Activated T-cell treated with anti-CD3 and anti-CD28 coated beads, Interleukin-2, amount 50 U/mL, for 48 hours (primary cell): ENCODE measurements at places on chromosomes 2 and 18.
A peak's percentile ranks its signal among the peaks of the same experiment; 100 is the strongest.

DNA sequence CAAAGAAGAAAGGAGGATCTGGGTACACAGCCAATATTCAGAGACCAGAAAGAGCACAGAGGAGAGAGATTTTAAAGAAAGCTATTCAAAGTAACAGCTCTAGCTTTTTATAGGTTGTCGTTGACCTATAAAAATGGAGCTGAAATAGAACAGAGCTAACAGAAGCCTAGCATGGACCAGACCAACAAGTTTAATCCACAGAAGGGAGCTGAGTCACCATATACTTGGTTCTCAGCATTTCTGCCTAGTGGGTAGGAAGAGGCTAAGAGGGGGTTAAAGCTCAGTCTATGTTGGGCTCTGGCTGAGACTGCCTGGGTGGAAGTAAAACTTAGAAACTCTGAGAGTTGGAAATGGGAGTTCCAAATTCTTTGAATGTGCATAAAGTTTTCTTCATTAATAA is 678.0 kb upstream of the CDH2 start:
- DNase-seq: no peak

DNA sequence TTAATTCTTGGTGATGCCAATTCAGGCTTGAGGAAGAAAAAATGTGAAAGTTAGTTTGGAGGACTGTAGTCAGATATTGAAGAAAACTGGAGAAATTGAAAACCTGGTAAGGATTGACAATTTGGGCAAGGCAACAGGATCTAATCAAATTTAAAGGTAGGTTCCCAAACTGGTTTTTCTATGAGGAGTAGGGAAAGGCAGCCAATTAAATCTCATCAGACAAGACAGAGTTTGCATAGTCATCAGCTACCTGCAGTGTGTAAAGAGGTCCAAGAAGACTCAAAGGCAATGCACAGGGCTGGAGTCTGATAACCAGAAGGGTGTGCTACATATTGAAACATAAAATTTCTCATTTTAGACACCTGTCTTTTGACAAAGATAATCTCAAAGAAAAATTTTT is 16.0 kb upstream of the CAB39 start:
- no peak for DNase-seq

- no peak for DNase-seq
Observed at GRCh38 chr2:181140414-181140813, 160.0 kb downstream of the UBE2E3 start.

DNA sequence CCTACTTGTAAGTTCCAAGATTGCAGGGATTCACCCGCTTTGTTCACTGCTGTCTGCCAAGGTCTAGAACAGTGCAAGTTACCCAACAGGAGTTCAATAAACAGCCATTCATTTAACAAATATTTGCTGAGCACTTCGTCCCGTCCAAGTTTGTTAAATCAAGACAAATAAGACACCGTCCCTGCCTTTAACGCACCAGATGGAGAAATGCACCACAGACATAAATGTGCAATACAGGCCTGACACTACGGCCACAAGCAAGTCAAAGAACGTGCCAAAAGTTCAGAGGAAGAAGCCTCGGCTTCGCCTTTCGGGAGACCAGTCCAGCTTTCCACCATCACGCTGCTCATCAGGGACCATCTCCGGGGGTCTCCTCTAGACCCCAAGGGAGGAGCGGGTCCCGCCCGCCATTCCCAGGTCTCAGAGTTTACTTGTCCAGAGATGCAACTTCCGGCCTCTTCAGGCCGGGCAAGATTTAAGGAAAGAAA is 429 bp downstream of the C2orf76 start:
- DNase-seq: no peak

- DNase-seq: no peak
Observed at GRCh38 chr2:42059261-42059898, 11.6 kb downstream of the PKDCC start.

DNA sequence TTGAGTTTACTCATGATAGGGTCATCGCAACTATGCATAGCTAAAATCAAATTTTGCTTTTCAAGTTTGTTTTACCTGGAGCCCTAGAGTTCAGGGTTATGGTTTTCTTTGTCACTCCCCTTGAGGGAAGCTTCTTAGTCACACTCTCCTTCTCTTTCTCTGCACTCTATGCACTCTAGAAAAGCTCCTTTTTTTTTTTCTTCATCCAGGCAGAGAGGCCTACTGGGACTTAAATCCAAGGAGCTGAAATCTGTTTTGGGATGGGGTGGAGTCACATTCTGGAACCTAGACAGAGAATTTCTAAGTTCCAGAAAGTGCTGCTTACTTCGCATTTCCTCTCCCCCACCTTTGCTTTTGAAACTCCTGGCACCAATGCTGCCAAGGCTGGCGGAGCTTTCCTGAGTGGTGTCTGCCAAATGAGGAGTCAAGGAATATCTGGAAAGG is 19.1 kb upstream of the IL18R1 start:
- no peak for DNase-seq

GRCh38 chr2:71101656-71102055 is 28.4 kb downstream of the MCEE start:
- DNase-seq: no peak

DNA sequence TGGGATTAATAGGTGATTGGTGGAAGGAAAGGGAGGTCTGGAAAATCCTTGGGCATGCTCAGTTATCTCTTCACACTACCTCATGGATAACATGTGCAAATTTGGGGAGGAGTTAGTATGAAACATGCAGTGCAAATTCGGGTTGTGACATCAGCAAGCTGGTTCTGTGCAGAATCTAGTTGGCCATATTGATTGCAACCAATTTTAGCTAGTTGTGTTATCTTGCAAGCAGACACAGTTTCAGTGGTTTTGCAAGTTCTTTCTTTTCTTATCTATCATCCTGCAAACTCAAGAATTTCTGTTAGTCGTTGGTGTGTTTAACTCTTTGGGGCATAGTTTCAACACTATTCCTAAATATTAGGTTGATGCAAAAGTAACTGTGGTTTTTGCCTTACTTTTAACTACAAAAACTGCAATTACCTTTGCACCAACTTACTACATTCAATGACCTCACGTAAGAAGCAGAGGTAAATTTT is 135.4 kb downstream of the PTH2R start:
- DNase-seq: no peak

GRCh38 chr2:204470178-204470620 is 75.1 kb upstream of the PARD3B start:
- no peak for DNase-seq

DNA sequence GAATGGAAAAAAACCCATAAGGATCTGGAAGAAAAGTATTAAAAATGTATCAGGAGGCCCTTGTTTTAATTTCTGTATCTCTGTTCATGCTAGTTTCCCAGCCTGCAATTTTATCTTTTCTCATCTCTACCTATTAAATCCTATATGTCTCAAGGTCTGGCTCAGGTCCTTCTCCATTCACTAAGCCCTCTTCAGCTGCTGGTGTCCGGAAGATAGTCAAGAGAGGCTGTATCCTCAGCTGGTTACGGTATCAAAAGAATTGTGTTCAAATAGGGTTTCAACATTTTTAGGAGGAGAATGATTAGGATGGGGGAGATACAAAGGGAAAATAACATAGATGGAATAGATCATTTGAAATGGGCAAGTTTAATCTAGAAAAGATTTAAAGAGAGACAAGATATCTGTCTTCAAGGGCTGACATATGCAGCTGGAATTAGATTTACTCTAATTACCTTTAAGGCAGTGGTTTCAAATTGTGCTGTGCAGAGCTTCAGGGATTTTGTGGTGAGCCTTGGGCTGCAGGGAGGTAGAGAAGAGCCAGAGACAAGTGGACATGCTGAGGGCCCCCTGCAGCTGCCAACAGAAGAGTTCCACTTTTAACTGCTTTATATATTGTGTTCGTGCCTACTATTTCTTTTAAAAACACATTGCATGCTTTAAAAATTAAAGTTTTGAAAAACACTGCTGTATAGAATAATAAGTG is 24.1 kb downstream of the GREB1L start:
- no peak for DNase-seq

- no peak for DNase-seq
Observed at GRCh38 chr18:79476918-79477571, 81.3 kb downstream of the NFATC1 start.

DNA sequence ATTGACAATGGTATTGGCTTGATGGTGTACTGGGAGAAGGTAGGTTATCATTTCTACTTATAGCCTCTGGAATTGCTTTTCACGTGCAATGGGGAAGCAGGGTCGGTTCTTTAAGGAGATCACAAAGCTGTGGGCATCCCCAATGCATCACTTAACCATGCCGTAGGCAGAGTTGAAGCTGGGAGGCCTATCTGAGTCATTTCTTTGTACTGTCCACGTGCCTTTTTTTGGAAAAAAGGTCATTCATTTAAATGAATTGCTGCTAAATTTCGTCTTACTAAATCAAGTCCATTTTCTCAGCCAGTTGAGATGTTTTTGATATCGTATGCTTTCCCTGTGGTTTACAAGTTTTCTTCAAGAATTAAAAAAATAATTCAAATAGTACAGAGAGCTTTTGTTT is 17.2 kb upstream of the GYPC start:
- DNase-seq: no peak

DNA sequence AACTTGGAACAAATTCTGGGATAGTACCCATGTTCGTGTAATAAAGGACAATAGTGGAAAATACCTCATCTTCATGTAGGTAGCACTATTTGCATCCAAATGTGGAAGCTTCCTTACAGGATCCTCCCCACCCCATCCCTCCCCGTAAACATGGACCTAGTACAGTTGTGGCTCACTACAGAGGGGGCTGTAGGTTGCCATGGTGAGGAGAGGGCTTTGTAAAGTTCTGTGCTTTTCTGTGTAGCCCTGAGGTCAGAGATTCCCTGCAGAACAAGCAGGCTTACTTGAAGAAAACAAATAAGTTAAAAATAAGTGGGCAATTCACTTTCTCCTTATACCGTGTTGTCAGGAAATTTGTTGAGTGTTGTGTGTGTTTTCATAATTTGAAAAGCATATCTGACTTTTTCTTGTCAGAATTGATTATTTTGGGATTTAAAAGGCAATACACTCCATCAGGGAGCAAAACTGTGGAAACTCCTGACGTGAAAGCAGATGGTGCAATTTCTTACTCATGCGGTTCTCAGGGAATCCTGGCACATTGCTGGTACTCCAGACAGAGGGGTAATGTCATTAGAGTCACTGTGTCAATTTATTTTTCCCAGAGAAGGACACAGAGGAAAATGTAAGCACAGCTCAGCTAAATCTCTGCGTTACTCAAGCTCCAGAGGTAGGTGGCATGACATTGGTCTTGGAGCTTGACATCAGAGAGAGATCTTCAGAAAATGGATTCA is 174.2 kb upstream of the LHCGR start:
- no peak for DNase-seq

DNA sequence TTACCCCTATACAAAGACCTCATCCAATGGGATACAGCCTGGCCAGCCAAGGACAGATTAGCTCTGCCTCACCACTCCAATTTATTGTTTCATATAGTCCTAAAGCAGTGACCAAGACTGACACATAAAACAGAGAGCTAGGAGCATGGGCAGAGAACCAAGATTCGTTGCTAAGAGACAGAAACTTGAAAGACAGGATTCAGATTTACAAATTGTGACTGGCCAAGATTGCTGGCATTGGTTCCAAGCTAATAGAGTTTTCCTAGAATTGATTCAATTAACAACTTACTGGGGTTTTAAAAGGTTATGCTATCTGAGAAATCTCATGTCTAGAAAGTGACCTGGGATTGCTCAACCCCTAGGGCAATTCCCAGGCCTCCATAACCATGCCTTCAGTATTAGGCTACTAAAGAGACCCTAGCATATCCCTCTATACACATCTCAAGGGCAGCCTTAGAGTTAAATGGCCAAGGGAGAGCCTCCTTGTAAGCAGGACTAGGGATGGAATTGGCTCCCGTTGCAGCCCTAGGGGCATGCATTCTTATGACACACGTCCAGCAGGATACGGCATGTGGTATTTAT is 75.6 kb downstream of the ICOS start:
- DNase-seq: no peak

- DNase-seq: peak; percentile 75
Observed at GRCh38 chr2:159903443-159904126, 105.6 kb upstream of the CD302 start.

DNA sequence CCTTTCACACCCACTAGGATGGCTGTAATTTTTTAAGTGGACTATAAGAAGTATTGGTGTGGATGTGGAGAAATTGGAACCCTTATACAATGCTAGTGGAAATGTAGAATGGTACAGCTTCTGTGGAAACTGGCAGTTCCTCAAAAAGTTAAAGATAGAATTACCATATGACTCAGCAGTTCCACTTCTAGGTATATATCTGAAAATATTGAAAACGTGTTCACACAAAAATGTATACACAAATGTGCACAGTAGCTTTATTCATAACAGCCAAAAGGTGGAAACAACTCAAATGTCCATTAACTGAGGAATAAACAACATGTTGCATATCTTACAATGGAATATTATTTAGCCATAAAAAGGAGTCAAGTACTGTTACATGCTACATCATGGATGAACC is 17.7 kb downstream of the TANK start:
- no peak for DNase-seq

- no peak for DNase-seq
Observed at GRCh38 chr2:74835831-74836674, 2.1 kb downstream of the HK2 start.

GRCh38 chr2:210072922-210073509 is 70.6 kb downstream of the RPE start:
- no peak for DNase-seq

DNA sequence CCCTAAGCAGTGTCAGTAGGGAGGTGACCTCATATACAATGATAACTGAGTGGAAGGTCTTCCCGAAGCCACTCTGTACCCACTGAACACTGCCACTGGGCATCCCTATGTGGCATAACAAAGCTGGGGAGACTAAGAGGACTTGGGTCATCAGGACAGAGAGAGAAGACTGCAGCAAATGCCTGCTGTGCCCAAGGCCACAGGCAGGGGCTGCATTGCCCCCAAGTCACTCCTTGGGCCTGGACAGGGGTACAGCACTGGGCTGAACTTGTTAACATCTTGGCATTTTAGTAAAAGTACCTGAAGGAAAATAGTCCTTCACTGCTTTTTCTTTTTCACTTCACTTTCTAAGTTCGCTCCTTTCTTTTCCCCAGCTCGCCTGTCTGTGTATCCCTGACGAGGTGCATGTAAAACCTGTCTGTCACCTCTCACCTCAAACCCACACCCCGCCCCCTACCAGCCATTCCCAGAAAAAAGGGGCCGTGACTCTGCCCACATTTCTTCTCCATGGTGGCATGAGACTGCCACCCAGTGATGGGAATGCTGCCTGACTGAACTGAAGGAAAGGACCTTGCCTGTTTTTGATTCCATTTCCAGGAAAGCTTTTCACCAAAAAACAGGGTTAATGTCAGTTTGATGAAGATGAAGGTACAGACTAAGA is 62.9 kb downstream of the MTHFD2 start:
- no peak for DNase-seq
